Omental fat pad (tissue), 4 donors: ENCODE measurements at places on chromosomes 3 and 15.

DNA sequence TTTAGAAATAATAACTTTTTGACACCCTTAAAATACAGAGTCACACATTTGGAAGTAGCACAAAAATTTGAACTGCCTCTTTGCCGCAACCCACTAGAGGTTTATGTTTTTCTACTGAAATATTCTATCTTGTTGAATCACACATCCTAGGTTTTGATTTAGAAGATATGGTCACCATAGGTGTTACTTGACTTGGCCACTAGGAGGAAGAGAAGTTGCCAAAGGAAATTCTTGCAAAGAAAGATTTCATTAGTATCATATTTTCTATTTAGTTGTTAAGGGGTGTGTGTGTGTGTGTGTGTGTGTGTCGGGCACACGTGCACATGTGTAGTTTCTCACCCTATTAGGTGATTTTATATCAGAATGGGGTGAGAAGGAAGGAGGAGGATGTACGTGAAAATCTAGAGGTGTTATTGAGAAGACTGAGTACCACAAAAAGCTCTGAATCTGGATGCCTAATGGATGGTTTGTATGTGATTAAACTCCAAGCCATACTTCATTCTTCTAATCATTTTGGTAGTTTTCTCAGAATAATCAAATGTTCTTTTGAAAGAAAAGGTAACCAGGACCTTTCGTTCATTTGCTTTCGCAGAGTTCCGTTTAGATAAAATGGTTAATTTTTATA is 31.5 kb downstream of the ZFAND6 start:
- DNase-seq = no peak

DNA sequence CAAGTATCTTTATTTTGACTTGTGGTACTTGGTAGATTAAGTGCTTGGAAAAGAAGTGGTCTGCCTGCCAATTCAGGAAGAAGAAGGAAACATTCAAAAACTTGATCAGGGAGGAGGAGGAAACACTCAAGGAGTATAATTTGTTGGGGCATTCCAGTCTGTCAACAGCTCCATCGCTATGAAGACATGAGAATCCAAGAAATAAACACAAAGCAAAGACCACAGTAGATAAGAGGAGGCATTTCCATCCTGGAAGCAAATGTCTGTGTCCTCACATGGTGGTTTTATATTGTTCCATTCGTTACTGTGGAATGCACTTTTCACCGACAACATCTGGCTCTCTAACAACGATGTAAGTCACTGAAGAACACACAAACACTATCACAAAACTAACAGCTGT is 176.1 kb upstream of the FRMD4B start:
- DNase-seq = no peak

DNA sequence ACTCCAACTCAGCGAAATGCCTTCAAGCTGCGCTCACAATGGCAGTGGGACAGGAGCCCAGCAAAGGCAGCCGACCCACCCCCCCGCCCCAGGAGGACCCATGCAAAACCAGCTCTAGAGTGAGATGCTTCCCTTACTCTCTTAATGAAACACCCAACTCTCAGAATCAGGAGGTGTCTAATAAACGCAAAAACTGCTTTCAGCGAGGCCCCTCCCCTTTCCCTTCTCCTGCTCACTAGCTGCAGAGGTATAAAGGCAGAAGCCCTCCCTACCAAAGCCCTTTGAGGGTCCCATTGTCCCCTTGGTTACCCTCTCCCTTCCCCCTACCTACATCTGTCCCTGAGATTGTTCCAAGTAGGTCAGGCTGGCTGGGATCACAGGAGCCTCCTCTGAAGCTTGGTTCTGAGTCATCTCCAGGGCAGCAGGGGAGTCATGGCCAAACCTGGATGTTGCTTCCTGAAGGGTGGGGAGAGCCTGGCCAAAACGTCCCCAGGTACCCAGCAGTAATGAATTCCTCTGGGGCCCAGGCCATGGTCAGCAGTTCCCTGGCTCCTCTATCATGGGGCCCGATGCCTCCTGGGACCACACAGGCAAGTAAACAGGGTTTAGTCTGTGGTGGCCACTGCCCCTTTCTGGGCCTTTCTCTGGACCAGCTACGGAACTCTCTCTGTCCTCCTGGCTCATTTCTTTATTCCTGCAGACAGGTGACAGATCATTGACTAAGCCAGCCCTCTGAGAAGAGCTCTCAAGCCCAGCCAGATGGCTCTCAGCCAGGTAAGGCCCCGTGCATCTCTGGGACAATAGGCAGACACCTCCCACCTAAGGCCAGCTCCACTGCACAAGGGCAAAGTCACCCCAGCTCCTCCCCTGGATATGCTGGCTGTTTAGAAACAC is 8.6 kb downstream of the KLHL25 start:
- DNase-seq = no peak

DNA sequence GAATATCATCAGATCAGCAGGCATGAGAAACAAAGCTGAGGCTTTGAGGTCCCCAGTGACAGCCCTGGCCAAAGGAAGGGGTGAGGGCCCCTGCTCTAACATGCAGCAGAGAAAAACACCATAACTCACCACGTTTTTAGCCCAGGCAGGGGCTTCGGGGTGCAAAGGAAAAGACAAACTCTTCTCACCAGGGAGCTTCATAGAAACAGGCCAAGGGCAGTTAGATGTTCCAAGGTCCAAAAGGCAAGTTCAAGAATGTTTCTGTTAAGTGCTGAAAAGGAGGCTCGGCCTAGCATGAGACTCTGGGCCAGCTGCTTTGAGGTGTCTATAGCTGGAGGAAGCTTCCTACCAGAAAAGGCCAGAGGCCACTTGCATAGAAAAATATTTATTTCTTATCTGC is 608.4 kb upstream of the CFAP20DC start:
- DNase-seq = no peak

DNA sequence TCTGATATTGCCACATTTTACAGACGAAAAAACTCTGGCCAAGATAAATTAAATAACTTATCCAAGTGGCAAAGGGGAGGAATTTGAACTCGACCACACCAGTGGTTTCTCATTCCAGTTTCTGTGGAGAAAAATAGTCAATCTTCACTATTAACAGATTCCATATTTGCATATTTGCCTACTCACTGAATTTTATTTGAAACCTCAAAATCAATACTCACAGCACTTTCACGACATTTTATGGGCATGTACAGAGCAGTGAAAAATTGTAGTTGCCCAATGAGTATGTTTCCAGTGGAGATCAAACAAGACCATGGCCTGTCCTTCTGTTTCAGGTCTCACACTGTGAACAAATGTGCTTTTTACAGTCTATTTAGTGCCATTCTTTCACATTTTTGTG is 374.3 kb downstream of the MAGI1 start:
- DNase-seq = no peak

GRCh38 chr3:179608931-179609720 is 4.5 kb downstream of the NDUFB5 start:
- no peak for DNase-seq

- no peak for DNase-seq
These were observed 305.1 kb downstream of the LSAMP start for GRCh38 chr3:116140100-116140689.

- DNase-seq = no peak
These were observed 94.2 kb upstream of the IL12A start for GRCh38 chr3:159894386-159894785.

DNA sequence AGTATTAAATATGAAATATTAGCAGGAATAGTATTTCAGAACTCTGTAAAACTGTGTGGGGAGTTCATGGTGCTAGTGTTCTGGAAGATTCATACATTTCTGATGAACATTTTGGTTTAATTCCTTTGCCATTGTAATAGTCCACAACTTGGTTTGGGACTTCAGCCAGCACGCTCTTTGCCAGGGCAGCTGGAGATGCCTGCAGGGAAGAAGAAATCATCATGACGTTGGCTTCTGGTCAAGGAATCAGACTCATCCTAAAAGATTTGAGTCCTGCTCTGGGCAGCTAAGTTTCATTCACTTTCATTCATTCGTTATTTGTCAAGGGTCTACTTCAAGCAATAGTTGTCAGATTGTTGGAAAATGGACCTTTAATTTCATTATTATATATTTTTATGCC is 32.4 kb upstream of the MRPL3 start:
- DNase-seq = no peak

DNA sequence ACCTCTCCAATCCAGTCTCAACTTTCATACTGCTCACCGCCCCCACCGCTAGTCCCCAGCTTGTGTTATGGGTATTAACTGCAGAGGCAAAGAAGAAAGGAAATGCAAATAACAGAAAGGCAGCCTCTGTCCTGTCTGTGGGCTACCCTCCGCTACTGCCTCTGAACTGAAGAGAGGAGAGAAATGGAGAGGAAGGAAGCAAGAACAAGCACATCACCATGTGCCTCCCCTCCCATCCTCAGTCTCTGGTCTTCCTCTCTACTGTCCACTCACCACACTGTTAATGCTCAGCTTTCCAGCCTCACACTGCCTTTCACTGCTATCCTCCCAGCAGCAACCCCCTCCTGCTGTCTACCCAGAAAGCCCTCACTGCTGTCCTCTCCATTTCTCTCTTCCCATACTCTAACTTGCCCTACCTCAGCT is 139.0 kb upstream of the SLC2A2 start:
- DNase-seq = no peak

DNA sequence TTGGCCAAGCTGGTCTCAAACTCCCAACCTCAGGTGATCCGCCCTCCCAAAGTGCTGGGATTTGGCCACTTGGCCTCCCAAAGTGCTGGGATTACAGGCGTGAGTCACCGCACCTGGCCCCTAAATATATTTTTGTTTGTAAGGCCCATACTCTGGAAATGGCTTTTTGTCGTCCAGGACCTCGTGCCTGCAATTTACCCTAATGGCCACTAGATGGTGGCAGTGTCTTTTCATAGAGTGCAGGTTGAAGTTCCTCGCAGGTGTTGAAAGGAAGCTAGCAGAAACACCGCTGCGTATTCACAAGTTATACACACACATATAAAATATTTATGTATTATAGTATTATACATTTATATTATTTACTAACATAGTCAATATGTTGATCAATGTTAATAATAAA is 97.2 kb downstream of the LRTM1 start:
- DNase-seq = no peak

DNA sequence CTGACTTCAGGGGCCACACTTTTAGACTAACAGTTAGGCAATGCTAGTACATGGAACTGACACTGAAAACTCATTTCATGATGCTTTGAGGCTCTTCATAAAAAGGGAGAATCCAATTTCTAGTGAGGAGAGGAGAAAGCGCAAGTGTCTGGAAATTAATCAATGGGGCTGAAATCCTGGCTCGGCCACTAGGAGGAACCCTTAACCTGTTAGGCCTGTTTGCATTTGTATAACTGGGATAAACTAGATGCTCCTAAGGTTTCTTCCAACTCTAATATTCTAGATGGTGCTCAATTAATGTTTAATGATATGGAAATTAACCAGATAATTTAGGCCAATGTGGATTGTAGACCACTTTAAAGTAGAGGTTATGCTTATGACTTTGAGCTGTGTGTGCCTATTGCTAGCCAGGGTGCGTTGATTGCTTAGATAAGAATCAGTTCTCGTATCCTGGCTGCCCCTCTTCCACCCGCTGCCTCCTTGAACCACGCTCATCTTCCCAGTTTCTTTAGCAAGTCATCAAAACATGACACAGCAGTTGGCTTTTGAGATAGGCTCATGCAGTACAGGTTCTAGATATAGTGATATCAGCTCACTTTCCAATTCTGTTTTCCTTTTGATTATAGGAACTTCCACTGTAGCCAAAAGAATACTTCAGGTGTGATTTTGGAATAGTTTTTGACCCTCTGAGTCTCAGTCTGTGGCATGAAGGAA is 16.8 kb upstream of the CRBN start:
- DNase-seq = no peak

DNA sequence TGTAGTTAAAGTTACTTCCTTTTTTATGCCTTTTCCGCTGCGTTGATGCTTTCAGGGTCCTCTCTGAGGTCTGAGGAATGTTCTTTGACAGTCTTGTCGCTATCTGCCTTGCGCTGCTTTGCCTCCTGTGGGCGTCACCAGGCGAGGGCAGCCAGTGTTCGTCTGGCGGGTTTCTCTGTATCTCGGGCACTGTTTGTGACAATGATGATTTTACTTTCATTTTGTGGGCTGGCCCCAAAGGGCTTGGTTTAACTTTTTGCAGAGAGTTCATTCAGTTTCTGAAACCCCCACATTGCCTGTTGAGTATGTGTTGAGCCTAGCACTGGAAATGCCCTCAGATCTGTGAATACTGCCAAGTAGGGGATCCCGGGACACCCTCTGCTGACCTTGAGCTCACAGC is 24.6 kb upstream of the SACM1L start:
- DNase-seq = no peak

- DNase-seq = no peak
These were observed 24.1 kb upstream of the SEMA4B start for GRCh38 chr15:90177012-90177411.

- DNase-seq = no peak
These were observed 57.7 kb downstream of the ITGA11 start for GRCh38 chr15:68374168-68374745.

- no peak for DNase-seq
These were observed 189.5 kb downstream of the ADAMTSL3 start for GRCh38 chr15:83843471-83843871.
